GM06990 (cell line): ENCODE measurements at places on chromosomes 2 and 18.

DNA sequence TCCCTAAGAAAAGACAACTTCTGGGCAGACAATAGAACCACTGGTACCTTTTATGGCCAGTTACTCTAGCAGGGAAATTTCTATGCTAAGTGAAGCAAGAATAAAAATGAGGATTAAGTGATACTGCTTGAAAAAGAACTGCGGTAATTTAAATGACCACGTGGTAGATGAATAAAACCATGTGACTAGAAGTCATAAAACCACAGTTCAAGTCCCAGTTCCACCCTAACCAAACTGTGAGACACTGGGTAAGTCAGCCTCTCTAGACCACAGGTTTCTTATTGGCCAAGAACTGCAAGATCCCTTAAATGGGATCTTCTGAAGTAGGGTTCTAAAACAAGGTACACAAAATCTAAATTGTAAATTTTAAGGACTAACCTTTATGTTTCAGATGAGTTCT is 12.7 kb downstream of the TMEM237 start:
- no peak for DNase-seq

DNA sequence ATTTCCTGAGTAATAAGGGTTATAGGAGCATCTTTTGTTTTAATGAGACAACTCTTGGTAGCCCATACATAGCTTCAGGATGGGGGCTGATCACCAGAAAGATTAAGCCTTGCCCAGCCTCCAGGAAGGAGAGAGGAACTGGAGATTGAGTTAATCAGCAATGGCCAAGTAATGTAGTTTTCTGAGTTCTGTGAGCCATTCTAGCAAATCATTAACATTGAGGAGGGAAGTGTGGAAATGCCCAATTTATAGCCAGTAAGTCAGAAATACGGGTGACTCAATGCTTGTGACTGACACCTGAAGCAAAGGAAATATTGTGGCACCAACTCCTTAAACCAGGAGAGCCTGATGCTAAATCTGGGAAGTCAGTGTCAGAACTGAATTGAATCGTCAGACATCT is 205.1 kb upstream of the SRD5A2 start:
- no peak for DNase-seq

- no peak for DNase-seq
Observed at GRCh38 chr2:175976391-175977157, 25.5 kb downstream of the LNPK start.

DNA sequence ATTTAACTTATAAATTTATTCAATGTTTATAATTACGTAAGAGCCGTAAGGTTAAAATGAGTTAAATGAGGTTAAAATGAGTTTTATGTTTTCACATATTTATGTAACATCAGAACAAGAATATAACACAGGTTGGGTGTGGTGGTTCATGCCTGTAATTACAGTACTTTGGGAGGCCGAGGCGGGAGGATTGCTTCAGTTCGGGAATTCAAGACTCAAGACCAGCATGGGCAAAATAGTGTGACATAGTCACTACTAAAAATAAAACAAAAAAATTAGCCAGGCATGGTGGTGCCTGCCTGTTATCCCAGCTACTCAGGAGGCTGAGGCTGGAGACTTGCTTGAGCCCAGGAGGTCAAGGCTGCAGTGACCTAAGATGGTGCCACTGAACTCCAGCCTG is 9.3 kb upstream of the MBD2 start:
- no peak for DNase-seq

- no peak for DNase-seq
Observed at GRCh38 chr2:128037649-128038048, 9.8 kb upstream of the SAP130 start.

GRCh38 chr18:45825258-45826044 is at the start of gene SIGLEC15:
Gene SIGLEC15, plus strand, starts transcription at chr18:45825675. Its CDS starts 54 bp downstream, at chr18:45825729.
- DNase-seq: no peak

GRCh38 chr2:460861-461260 is 173.0 kb upstream of the ALKAL2 start:
- peak; percentile 41 for DNase-seq
